Epithelial cell of proximal tubule (primary cell): ENCODE measurements at places on chromosomes 12 and 14. TPM values are rescaled to one million over a fixed set of nuclear protein-coding genes. Genes with fewer than 3 reads are reported as not detected.
A peak's percentile ranks its signal among the peaks of the same experiment; 100 is the strongest.

- DNase-seq, result no peak
Measured at GRCh38 chr12:117069926-117070900, 29.0 kb downstream of the TESC start.

AQP6 gene
- total RNA-seq, result not detected in 2 replicates

DNA sequence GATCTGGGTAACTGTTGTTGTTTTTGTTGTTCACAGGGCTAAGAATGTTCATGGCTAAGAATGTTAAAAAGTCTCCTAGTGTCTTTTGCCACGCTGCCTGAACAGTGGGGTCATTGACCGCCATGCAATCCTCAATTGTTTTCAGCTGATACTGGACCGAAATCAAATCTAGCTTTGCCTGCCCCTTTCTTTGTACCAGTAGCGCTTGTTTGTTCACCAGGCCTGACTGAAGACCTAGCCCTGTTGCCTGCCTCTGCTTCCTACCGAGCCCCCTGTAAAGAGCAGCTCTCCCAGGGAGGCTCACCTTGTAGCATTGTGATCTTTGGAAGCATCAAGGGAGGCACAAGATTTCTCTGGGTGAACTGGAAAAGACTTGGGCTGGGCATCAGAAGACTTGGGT, 6.7 kb downstream of the PSEN1 start:
- no peak for DNase-seq

LHX5 gene
- 0.06 TPM in 1 of 2 replicates, not detected in the other for total RNA-seq

- no peak for DNase-seq
Measured at GRCh38 chr12:97701901-97702300, 239.3 kb downstream of the RMST start.

DNA sequence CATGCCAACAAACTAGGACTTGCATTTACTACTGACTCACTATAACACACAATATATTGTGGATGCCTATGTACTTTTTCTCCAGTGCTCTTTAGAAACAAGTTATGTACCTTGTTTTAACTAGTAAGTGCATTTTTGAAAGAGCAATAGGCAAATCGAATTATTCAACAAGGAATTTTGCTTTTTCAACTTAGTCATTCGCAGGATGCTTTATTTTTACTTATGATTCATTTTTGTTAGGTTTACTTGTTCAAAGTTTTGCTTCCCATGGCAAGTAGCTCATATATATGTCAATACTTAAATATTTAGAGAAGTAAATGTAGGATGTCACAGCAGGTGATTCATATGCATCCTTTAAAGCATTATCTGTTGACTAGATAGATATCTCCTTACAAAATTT, 149.8 kb downstream of the PELI2 start:
- no peak for DNase-seq

DNA sequence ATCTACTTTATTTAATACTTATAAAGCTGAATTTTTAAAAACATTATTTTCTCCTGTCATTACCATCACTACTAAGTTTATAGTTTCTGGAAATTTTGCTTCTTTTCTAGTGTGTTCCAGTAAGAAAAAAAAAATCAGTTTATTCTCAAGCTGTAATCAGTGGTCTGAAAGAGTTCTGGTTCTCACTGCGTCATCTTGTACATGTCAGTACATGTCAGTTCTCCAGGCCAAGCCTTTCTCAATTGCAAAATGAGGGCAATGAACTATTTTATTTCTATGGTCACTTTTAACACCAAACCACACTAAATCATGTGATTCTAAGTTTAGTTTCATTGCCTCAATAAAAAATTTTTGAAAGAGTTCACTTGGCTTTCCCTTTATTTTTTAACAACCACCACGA, 468.9 kb upstream of the LRFN5 start:
- DNase-seq, result no peak

DNA sequence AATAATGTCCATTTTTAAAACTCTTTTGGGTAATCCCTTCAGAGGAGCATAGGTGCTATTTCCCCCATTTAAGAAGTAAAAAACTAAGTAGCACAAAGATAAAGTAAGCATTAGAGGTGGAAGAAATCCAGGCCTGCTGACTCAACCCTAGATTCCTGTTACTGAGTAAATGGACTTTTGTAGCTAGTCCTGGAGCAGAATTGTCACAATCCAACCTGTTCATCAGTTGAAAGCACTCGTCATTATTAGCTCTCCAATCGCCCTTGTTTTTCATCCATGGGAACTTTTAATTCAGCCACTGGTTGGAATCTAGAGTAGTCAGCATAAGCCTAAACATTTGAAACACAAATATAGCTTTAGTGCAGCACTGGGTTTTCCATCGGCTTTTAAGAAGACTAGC, 139.5 kb upstream of the AMIGO2 start:
- no peak for DNase-seq

- no peak for DNase-seq
Measured at GRCh38 chr12:94284859-94285258, 136.5 kb downstream of the PLXNC1 start.

C14orf93 gene
- total RNA-seq, result 6.0 and 9.4 TPM in 2 replicates

PSMA3 gene
- total RNA-seq, result 255 TPM in 2 replicates

DNA sequence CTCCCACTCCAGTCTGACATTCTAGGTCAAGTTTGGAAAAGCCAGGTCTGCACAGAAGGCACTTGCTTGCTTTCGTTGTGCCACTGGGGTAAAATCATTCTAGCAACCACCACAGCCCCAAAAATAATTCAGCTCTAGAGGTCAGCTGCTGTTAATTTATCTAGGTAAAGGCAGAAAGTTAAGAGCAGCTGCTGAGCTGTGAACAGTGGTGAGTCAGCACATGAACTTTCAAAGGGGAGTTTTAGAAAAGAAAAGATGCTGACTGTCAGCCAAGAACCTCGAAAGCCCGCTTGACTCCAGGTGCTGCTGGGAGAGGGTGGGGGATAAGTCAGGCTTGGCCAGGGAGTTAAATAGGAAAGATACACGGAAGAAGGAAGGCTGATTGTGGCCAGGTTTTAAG, 12.7 kb downstream of the CCDC197 start:
- peak; percentile 59 for DNase-seq

DNA sequence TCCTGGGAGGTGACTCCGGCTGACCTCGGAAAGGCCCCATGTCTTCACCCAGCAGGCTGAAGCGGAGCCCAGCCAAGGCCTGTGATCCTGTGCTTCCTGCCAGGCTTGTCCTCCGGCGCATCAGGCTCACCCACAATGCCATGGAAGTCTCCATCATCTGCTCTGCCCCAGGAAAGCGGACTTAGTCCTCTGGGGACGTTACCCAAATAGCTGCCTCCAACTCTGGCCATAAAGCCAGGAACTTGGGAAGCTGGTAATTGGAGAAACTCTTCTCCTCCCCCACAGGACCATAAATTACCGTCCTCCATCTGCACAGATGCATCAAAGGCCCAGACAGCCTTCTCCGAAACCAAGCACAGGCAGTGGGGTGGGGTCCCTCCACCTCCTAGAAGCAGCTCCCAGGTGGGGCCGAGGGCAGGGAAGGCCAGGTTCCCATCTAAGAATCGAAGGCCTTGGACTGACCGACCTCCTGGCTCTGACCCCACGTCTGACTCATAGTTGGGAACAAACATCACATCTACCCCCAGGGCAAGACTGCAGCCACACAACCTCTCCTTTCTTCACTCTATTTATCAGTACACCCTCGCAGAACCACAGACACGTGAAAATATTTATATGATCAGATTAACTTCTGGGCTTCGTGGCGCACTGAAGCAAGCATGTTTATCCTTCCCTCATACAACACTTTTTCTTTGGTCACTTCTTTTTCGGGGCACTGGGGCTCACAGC, 56.4 kb downstream of the PITPNM2 start:
- no peak for DNase-seq

DNA sequence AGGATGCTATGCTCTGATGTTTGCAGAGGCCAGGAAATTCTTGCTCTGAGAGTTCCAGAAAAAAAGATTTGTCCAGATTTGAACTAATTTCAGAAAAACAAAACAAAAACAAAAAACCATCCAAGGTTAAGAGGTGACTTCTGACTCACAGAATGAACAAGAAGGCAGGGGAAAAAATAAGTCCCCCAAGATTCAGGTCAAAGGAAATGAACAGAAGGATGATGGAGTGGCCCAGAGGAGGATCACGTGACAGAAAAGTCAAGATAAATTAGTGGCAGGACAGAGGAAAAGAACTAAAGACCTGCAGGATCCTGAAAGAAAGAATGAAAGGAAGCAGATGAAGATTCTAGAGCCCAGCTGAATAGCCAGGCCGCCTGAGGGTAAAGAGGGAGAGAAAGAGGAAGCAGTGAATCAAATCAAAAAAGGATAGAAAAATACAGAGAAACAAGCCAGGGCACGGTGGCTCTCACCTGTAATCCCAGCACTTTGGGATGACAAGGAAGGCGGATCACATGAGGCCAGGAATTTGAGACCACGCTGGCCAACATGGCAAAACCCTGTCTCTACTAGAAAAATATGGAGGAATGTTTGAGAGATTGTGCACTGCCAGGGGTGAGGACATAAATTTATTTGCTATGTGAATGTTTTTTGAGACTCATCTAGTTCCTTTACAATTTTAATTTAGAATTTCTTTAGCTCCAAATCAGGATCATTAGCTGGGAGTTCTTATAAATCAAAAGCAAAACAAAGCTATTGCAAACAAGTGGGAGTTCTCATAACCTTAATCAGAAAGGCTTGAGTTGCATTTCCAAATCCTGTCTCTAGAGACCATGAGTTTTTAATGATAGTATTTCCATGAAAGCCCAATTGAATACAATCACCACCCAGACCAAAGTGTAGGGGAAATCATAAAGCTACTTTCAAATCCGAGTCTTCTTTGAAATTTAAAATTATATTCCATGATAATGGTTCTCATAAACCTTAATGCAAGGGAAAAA, 217.1 kb upstream of the PLEKHG7 start:
- DNase-seq, result no peak

VPS33A gene
- 15.1 and 23.4 TPM in 2 replicates for total RNA-seq

RD3L gene
- total RNA-seq, result not detected in 2 replicates

DNA sequence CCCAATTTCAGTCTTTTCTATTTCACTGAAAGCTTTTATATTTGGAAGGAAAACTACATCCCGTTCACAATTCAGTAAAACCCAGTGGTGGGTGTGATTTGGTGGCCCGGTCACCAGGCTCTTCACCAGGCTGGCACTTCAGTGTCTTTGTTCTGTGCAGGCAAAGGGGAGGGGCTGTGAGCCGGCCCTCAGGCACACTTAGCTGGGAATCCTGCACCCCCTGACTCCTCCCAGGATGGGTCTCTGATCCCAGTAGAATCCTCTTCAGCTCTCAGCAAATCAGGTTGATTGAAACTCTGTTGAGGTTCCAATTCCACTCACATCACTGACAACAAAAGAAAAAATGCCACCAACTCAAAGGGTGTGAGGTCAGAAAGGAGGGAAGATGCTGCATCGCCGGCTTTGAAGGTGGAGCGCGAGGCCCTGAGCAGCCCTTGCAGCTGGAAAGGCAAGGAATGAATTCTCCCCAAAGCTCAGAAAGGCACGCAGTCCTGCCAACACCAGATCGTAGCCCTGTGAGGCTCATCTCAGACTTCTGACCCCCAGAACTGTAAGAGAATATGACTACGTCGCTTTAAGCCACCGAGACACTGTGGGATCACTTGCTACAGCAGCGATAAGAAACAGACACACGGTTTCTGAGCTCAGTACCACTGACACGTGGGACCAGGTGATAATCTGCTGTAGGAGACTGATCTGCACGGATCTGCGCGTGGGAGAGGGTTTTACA, 166.6 kb downstream of the PIWIL1 start:
- DNase-seq, result no peak

DNA sequence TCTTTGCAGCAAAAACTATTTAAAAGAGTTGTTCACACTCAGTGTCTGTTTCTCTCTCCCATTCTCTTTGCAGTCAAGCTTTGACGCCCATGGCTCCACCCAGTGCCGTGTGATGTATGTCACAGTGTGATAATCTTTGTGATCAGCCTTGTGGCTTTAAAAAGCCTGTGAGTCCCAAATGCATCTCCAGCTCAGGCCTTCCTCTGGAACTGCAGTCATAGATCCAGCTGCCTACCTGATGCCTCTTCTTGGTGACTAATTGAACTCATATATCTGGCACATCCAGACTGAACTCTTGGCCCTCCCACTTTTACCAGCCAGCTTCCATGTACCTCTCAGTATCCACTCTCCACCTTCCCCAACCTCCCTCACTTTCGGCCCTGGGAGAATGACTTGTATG, 182.8 kb upstream of the ARHGAP5 start:
- DNase-seq, result no peak

DNA sequence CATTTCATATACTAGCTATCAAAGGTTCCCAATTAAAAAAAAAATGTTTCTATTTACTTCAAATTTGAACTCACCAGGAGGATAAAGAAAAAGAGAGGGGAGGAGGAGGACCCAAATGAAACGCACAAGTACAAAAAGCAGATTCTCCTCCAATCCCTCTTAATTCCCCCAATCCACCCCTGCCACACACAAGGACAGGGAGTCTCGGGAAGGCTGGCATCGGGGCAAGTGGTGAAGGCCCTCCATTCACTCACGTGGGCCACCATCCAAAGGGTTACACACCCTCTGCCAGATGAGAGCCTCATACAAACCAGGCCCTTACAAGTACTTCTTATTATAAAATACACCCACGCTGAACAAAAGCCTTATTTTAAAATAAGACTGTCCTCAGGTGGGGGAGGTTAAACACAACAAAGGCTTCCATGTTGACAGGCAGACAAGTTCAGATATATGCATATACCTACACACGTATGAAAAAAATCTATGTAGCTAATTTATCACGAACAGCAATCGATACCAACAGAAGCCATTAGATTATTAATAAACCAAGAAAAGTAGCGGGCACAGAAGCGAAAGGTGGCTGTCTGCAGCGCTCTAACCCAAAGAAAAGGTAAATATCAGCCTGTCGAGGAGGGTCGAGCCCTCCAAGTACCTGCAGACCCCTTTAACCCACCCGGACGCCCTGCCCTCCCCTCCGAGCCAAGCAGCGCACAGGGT, 1.5 kb downstream of the ATP2B1 start:
- no peak for DNase-seq

DNA sequence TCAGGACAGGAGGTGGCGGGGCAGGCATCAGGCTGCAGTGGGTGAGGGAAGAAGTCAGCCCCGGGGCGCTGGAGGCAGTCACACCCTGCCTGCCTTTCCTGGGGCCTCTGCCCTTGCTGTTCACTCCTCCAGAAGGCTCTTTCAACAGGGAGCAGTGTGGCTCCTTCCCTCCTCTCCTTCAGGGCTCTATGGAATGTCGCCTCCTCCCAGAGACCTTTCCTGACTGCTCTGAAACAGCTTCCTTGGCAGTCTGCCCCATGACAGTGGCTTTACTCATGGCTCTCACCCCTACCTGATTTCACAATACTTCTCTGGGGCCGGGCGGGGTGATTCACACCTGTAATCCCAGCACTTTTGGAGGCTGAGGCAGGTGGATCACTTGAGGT, 7.1 kb downstream of the RHOF start:
- DNase-seq, result peak; percentile 87

DNA sequence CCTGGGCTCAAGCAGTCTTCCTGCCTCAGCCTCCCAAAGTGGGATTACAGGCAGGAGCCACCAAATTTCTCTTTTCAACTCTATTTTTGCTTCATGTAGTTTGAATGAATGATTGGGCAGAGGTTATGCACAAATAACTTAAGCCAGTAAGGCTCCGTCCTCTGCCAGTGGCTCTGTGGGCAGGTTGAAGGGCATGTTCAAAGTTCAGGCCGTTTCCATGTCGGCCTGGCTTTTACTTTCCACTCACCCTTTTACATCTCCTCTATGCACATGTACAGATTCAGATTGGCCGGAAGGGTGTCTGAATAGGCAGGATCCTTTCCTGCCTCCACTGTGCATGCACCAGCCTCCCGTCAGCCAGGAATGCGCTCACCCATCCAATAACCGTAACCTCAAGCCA, 132.3 kb downstream of the EML1 start:
- DNase-seq, result no peak
